ENCODE measurements at places on chromosomes 1 and 21. TPM values are rescaled to one million over a fixed set of nuclear protein-coding genes. Genes with fewer than 3 reads are reported as not detected.

YBEY gene
- 13.8 TPM for total RNA-seq

LRRN2 gene
- 7.0 TPM for total RNA-seq

- H3K4me1 ChIP-seq = peaks cover 10% of the 10 kb centered on the region
- 0 out of 2 replicates have a peak, but pooled peaks cover 9% of the 10 kb centered on the region for H3K36me3 ChIP-seq
- no peaks in the 10 kb centered on the region for H3K27me3 ChIP-seq
- no peak overlapping the region for H3K4me3 ChIP-seq
These were observed 56.9 kb downstream of the ENAH start for GRCh38 chr1:225595974-225596551.

DNA sequence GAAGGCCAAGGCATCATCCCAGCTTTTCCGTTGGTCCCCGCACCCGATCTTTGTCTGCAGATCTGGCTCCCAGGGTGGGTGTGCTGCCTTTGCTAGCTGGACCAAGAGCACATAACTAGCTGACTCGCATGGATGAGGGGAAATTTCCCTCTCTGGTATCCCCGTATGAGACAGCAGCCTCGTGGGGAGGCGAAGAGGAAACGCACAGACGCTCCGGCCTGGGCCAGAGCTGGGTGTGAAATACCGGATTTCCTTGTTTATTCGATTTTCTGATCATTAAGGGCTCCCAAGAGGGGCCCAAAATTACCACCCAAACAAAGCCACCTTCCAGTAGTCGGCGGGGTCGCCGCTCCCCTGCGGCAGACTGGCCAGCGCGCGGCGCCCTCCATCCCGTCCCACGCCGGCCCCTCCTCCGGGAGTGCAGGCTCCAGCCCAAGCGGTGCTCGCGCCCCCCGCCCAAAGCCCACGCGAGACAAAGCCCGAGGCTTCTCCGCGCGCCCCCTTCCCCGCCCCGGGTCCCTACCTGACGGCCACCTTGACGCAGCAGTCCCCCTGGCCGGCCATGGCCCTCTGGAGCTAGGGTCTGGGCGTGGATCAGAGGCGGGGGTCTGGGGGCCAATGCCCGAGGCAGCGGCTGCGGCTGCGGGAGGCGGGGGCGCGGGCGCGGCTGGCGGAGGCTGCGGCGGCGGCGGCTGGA lies 546 bp downstream of the KIF21B start:
- no peak overlapping the region for H3K27ac ChIP-seq
- H3K4me3 ChIP-seq = peak overlapping the region; percentile 58
- DNase-seq = no peak
- H3K36me3 ChIP-seq = no peaks in the 10 kb centered on the region

DNA sequence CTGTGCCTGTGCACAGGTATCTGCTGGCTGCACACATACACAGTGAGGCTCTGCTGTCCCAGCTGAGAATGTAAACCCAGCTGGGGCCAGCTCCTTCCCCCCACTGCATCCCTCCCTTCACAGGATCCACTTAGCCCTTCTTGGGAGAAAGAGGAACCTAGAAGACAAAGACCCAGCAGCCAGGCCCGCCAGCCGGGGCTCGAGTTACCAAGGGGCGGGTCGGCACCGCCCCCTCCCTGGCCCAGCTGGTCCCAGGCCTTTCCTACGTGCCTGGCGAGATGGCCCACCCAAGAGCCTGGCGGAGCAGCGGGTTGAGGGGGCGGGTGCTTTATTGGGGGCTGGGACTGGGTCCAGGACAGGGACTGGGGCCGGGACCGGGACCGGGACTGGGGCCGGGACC lies 2.1 kb downstream of the SH3BGRL3 start:
- no peak overlapping the region for H3K4me3 ChIP-seq
- H3K27me3 ChIP-seq = no peaks in the 10 kb centered on the region
- peaks cover 41% of the 10 kb centered on the region for H3K4me1 ChIP-seq

- no peaks in the 10 kb centered on the region for H3K36me3 ChIP-seq
- H3K27me3 ChIP-seq = 0 out of 2 replicates have a peak, but pooled peaks cover 3% of the 10 kb centered on the region
- no peak overlapping the region for H3K27ac ChIP-seq
- no peak for DNase-seq
These were observed 185.2 kb downstream of the C1orf94 start for GRCh38 chr1:34361781-34362357.

DNA sequence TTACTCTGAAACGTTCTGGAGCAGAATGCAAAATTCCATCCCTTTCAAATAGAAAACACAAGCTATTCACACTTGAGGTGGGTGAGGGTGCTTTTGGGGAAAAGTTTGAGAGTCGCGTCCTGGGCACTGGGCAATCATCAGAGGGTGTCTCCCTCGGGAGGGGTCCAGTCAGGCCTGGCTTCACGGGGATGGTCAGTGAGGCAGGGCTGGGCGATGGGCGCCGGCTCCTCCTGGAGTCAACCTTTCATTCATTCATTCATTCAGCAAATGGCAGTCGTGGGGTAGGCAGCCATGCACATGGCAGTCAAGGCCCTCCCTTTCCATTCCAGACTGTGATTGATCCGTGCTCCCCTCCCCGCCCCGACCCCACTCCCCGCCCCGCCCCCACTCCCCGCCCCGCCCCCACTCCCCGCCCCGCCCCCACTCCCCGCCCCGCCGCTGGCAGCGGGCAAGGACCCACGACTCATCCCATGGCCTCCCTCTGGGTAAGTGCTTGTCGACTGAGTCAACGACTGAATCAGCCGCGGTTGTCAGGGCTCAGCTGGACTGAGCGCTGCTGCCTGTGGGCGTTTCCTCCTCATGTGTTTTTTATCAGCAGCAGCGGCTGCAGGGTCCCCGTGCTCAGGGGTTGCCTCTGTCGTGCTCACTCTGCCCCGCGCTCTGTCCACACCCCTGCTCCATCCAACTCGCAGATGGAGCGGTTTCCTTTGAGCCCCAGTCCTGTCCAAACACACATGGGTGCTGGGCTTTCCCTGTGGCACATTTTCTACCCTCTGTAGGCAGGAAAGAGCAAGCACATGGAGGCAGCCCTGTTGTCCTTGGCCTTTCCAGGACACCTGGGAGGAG lies 12.5 kb upstream of the SPSB1 start:
- H3K4me1 ChIP-seq = peaks cover 28% of the 10 kb centered on the region
- H3K27ac ChIP-seq = no peak overlapping the region
- no peaks in the 10 kb centered on the region for H3K36me3 ChIP-seq
- no peak overlapping the region for H3K4me3 ChIP-seq
- H3K27me3 ChIP-seq = no peaks in the 10 kb centered on the region
- DNase-seq = peak; percentile 55

GRCh38 chr1:165173818-165174217 lies 182.7 kb downstream of the LMX1A start:
- H3K36me3 ChIP-seq = no peaks in the 10 kb centered on the region
- no peak for DNase-seq
- no peak overlapping the region for H3K27ac ChIP-seq
- no peak overlapping the region for H3K4me3 ChIP-seq
- H3K27me3 ChIP-seq = no peaks in the 10 kb centered on the region

All from PC-9 (cell line).